ENCODE measurements at places on chromosomes 11 and 22.

GRCh38 chr11:76241243-76242000, 35.1 kb upstream of the WNT11 start:
- DNase-seq = no peak

DNA sequence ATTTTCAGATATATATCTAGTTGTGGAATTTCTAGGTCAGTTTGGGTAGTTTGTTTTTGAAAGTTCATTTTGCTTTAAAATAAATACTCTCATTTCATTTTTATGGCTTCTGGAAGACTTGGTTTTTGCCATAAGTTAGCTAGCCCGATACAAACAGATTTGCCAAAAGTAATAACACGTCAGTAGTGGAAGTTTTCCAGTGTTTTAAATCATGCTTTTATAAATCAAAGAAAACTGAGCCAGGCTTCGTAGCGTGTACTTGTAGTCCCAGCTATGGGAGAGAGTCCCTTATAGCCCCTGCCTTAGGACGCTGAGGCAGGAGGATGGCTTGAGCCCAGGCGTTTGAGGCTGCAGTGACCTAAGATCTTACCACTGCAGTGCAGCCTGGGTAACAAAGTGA, 21.7 kb upstream of the MICALL1 start:
- no peak for DNase-seq

DNA sequence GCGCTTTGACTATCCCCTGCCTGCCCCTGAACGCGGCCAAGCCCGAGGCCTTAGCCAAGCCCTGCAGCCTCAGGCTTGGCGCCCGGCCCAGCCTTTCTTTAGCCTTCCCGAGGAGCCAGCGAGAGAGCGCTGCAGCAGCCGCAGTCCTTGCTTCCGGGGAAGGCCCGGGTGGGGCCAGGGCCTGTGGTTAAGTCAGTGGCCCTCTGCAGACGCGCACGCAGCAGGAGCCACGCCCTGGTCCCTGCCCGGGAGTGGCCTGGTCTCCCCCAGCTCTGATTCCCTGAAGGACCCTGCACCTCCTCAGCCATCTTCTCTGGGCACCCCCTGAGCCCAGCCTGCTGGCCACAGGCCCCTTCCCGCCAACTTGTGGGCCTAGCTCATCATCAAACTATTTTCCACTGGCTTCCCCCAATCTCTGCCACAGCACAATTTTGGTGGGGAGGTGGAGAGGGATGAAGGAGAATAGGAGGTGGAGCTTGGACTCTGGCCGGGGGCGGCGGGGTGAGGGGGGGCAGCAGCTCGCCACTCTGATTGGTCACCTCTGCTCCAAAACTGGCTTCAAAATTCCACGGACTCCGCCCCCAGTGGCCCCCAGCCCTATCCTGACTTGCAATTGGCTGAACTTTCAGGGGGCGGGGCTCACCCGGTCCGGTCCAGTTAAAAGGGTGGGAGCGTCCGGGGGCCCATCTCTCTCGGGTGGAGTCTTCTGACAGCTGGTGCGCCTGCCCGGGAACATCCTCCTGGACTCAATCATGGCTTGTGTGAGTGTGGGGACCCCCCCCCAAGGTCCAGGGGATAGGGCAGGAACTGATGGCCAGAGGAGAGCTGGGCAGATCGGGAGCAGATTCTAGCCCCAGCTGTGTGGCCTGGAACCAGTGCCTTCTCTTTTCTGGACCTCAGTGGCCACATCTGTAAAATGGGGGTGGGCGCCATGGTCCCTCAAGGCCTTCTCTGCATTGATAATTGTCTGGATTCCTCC, at the start of gene LGALS1:
LGALS1 (plus strand) TSS at position 686 of the 979 bp plus-strand sequence; CDS start at position 753, 67 bp downstream.
- DNase-seq = peak; percentile 96

GRCh38 chr11:76214186-76214585, 7.9 kb upstream of the WNT11 start:
- DNase-seq = no peak

- no peak for DNase-seq
Measured at GRCh38 chr11:8250434-8250833, 13.2 kb downstream of the LMO1 start.

DNA sequence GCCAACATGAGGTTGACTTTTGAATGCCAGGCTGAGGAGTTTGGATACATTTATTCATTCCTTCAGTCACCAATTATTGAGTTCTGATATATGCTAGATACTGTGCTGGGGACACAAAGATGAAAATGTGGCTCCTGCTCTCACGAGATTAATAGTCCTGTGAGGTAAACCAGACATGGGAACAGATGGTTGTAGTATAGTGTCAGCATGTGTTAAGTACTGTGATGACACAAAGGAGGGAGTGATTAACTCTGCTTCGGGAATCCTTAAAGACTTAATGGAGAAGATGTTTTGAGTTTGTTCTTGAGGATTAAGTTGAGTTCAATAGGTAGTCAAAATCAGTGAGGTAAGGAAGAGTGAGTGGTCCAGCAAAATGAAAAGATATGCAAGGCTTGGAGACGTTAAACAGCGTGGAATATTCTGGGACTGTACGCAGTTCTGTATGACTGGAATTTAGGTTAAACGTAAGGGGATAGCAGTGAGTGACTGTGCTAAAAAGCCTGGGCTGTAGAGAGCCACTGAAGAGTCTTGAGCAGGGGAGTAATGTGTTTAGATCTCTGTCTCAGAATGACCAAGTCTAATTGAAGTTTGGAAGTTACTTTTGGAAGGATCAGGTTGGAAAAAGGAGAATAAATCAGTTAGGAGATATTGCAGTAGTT, 11.8 kb downstream of the RNF121 start:
- no peak for DNase-seq

- DNase-seq = no peak
Measured at GRCh38 chr11:134678744-134679143, 266.7 kb upstream of the B3GAT1 start.

GRCh38 chr11:62805961-62806441, 761 bp upstream of the NXF1 start:
- DNase-seq = peak; percentile 71

DNA sequence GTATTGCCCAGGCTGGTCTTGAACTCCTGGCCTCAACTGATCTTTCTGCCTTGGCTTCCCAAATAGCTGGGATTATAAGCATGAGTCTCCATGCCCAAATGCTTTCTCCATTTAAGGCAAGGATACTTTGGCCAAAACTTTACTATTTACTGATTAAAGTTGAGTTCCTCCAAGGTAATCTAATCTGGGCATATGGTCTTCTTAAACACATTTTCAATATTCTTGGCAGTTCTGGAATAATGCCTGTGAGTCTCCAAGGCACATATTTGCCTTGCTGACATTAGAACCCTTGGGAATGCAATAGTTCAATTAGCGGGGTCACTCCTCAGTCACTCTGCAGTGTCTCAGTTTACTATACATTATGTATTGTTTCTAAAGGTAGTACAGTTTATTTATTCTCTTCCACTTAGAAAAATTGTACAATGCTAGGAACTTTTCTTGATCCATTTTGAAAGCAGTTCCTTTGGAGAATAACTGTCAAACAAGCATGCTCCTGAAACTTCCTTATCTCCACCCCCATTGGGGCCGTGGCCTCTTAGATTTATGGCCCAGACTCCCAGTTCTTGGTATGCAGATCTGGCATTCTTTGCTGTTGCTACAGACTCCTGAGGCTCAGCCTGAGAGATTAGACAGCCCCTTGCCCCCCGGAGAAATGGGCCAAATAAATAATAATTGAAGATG, 13.1 kb upstream of the RAB38 start:
- peak; percentile 82 for DNase-seq

- no peak for DNase-seq
Measured at GRCh38 chr11:24406389-24406788, 90.5 kb upstream of the LUZP2 start.
